ENCODE measurements at places on chromosomes 7 and 10. TPM values are rescaled to one million over a fixed set of nuclear protein-coding genes. Genes with fewer than 3 reads are reported as not detected.

DNA sequence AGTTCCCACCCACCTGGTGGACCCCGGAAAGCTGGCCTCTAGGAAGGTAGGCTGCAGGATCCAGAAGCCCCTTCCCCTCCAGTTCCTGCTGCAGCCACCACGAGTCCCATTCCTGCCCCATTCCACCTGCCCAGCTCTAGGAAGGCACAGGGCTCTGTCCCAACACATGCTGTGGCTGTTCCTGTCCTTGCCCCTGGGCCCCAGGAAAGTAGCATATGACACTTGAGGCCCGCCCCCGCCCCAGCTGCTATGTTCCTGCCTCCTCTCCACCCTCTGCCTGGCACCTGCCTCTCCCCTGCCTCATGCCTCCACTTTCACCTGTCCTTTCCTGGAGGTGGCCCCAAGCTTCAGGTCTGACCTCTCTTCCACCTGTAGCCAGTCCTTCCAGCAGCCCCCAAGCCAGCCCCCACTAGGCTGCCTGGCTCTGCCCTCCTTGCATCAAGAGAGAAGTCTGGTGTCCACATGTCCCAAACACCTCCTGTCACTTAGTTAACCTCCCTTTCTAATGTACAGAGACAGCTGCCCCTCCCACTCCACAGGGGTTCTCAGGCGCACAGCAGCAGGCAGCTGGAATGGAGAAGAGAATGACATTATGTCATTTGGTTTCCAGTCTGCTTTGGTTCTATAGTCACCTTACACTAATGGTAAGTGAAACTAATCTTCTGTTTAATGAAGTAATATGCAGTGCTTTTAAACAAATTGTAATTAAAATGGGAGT lies 22.7 kb downstream of the YKT6 start:
- no peak for DNase-seq

The NEUROG3 gene
- total RNA-seq, result not detected

The NPC1L1 gene
- 0.19 TPM for total RNA-seq

DNA sequence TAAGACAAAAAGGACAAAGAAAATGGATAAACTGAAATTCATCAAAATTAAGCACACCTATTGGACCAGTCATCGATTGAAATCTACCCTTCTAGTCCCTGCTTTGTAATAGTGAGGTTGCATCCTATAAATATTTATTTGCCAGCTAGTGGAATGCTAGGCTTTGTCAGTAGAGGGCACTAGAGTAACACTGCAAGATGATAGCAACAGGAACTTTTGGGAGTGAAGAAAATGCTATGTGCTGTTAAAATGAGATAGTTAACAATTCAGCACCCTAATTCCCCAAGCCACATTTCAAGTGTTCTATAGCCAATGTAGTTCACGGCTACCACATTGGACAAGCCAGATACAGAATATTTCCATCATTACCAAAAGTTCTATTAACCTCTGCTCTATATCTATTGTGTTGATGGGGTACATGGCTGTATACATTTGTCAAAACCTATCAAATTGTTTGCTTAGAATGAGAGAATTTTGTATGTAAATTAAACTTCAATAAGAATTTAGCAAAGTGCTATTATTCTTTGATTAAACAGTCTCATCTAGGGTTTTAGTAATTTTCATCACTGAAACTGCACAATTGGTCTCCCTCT lies 69.8 kb downstream of the LSMEM1 start:
- peak; percentile 45 for DNase-seq

DNA sequence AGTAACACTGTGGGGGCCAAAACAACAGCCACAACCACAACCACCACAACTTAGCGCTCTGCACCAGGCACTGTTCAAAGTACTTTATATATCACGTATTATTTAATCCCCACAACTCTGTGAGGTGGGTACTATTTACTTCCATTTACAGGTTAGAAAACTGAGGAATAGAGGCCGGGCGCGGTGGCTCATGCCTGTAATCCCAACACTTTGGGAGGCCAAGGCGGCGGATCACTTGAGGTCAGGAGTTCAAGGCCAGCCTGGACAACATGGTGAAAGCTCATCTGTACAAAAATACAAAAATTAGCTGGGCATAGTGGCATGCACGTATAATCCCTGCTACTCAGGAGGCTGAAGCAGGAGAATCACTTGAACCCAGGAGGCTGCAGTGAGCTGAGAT lies 3.6 kb downstream of the DNAJC12 start:
- DNase-seq, result no peak

- DNase-seq, result no peak
Observed at GRCh38 chr7:117756586-117757085, 116.6 kb downstream of the CTTNBP2 start.

GRCh38 chr7:71615017-71615416 lies 483.1 kb downstream of the GALNT17 start:
- no peak for DNase-seq

DNA sequence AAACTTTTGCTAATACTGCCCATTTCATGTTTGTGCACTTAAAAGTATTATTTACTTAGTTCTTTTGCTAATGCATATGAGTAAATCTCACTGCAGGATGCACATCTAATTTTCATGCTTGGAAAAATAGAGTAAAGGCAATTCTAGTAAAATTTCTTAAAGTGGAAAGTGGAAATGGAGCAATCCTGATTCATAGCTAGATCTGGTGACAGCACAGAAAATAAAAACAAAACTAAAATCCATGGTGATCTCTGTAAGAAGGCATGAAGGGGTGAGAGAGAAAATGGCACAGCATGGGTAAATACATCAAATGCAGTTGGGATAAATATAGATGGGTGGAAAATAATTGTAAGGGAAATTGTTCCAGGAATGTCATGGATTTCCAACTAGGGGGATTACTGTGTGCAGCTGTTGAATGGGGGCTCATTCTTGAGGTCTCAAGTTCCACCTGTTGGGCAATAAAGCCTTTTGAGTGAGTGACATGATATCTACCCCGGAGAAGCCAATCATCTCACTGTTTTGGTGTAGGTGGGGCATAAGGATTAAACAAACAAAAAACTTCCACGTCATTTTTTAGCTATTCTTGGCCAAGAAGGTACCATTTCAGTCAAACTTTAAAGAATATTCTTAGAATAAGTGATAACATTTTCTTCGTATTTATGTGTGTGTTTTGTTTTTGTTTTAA lies 1.7 kb upstream of the MCU start:
- no peak for DNase-seq

DNA sequence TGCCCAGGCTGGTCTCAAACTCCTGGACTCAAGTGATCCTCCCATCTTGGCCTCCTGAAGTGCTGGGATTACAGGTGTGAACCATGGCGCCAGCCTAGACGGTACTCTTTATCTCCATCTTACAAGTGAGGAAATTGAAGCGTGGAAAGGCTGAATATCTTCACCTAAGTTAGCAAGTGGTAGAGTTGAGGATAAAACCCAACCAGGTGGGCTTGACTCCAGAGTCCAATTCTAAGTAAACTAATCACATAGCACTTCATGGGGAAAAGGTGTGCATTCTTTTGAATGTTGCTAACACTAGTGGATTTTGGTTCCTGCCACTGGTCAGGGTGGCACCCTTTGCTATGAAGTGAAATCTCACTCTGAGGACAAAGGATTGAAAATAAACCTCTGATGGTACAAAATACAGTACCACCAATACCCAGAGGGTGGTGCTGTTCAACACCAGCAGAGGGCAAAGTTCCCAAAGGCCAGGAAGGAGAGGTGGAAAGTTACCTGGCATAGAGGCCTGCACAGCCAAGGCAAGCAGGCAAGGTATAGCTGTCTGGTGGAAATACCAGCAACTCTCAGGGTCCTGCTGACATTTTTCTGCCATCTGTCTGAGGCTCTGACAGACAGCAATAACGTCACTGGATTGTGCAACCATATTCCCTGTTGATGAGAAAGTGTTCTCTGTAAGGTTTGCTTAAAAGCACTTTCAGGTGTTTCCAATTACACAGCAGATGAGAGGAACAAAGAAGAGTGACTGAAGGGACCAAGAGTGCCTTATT lies 17.6 kb downstream of the ZDHHC16 start:
- peak; percentile 31 for DNase-seq

The MOGAT3 gene
- not detected for total RNA-seq

The EPO gene
- not detected for total RNA-seq

The SCIN gene
- total RNA-seq, result 0.20 TPM

The TMEM140 gene
- 31.3 TPM for total RNA-seq

- DNase-seq, result peak; percentile 96
Observed at GRCh38 chr10:110304780-110305421, at the start of gene SMNDC1. Gene SMNDC1, minus strand, starts transcription at chr10:110304920. Its CDS starts 1,333 bp downstream, at chr10:110303587.

The IRF5 gene
- total RNA-seq, result 9.1 TPM

The CTAGE6 gene
- 3.8 TPM for total RNA-seq

- no peak for DNase-seq
Observed at GRCh38 chr10:71623098-71623985, 96.2 kb downstream of the C10orf105 start.

DNA sequence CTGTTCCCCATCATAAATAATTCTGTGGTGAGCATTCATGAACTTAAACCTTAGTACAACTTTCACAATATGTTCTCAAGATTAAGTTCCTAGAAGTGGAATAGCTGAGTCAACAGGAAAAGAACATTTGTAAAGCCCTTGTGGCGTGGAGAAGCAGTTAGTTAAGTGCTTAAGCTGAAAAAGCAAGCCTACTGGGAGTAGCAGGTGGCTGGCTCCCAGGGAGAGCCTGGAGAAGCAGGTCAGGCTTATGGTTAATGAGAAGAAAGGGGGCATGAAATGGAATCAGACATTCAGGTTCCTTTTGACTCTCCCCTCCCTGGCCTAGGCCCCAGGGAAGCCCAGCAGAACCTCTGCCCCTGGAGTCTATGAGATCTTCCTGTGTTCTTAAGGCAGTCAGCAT lies 35.3 kb downstream of the VSTM4 start:
- DNase-seq, result no peak

The PNLIPRP3 gene
- not detected for total RNA-seq

The ASB10 gene
- not detected for total RNA-seq

The CLEC5A gene
- total RNA-seq, result 0.84 TPM

GRCh38 chr7:151099486-151100211 lies 13.4 kb downstream of the AGAP3 start:
- no peak for DNase-seq

The OR2A14 gene
- not detected for total RNA-seq

DNA sequence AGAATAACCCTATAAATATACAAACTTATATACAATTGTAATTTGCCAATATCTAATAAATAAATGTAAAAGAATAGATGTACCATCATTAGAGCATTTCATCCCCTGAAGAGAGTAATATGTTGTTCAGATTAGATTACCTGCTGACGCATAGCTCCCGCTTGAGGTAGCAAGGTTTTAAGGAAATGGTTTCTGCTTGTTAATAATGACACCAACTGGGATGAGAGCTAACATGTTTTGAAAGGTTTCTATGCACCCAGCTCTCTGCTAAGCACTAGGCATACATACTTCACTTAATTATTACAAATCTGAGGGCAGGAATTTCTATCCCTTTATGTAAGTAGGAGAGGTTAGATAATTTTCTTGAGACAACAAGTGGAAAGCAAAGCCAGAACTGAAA lies 1003.3 kb upstream of the SORCS1 start:
- no peak for DNase-seq

- DNase-seq, result no peak
Observed at GRCh38 chr10:26215935-26216584, 514 bp upstream of the GAD2 start.

DNA sequence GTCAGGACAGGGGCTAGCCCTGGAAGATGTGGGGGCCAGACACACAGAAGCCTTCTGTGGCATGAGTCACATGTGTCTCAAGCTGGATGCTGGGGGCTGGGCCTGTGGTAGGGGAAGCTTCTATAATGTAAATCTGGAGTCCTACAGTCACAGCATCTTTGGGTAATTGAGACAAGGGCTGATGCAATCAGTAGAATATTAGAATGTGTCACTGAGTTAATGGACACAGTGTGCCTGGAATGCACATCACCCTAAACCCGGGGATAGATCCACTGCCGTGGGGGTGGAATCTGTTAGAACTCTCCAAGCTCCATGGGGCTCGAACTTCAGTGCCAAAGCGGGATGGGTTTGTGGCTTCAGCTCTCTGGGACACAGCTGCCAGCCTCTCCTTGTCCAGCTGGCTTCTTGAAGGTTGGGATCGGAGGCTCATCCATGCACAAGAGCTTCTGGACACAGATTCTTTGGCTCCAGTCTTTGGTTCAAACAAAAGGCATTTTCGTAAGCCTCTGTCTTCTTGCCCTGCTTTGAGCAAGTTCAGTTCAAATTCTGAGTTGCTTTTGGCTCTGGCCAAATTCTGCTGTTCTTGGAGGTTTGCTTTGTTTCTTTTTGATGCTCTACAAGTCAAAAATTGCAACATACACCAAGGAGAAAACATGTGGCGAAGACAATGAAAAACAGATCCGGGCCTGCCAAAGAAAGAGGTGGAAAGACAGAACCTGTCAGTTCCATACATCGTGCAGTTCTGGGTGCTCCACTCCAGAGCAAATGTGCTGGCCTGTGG lies 194.8 kb upstream of the ZNF32 start:
- no peak for DNase-seq

The GRID1 gene
- not detected for total RNA-seq

- DNase-seq, result no peak
Observed at GRCh38 chr10:29271877-29272276, 17.0 kb upstream of the LYZL1 start.

The SPAM1 gene
- total RNA-seq, result not detected

GRCh38 chr7:101899616-101900015 lies 82.2 kb downstream of the CUX1 start:
- DNase-seq, result no peak

- DNase-seq, result no peak
Observed at GRCh38 chr7:41110186-41110585, 592.7 kb downstream of the INHBA start.

The HECW1 gene
- total RNA-seq, result not detected

DNA sequence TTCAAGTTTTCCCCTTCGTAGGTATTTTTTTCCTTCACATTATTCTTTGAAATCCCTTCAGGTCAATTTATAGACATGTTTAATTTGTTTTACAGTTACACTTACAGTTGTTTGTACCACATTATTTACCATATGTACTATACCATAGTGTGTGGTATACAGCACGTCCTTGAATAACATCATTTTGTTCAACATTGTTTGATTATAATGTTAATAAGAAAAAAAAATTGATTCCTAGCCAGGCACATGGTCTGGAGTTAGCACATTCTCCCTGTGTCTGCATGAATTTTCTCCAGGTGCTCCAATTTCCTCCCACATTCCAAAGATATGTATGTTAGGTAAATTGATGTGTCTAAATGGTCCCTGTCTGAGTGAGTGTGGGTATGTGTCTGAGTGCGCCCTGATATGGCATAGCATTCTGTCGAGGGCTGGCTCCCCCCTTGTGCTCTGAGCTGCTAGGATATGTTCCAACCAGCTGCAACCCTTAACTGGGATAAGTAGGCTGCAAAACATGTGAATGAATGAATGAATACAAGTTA lies 247.6 kb downstream of the CCDC7 start:
- DNase-seq, result no peak

The TYW1B gene
- 8.4 TPM for total RNA-seq

- DNase-seq, result no peak
Observed at GRCh38 chr10:66214721-66215404, 711.0 kb upstream of the LRRTM3 start.

- DNase-seq, result no peak
Observed at GRCh38 chr10:59126261-59126660, 50.2 kb upstream of the PHYHIPL start.

The GPR146 gene
- 8.8 TPM for total RNA-seq

The SEMA3E gene
- not detected for total RNA-seq

GRCh38 chr10:97882142-97883091 lies 32.8 kb downstream of the GOLGA7B start:
- DNase-seq, result no peak

- peak; percentile 42 for DNase-seq
Observed at GRCh38 chr7:12731214-12731656, 43.8 kb downstream of the ARL4A start.

- no peak for DNase-seq
Observed at GRCh38 chr7:69625238-69625637, 27.0 kb downstream of the AUTS2 start.

The SPDYE5 gene
- total RNA-seq, result not detected

Data from CD4-positive, alpha-beta memory T cell (primary cell).